Eye (tissue), 1 donor: ENCODE measurements at places on chromosomes 6 and 20.

DNA sequence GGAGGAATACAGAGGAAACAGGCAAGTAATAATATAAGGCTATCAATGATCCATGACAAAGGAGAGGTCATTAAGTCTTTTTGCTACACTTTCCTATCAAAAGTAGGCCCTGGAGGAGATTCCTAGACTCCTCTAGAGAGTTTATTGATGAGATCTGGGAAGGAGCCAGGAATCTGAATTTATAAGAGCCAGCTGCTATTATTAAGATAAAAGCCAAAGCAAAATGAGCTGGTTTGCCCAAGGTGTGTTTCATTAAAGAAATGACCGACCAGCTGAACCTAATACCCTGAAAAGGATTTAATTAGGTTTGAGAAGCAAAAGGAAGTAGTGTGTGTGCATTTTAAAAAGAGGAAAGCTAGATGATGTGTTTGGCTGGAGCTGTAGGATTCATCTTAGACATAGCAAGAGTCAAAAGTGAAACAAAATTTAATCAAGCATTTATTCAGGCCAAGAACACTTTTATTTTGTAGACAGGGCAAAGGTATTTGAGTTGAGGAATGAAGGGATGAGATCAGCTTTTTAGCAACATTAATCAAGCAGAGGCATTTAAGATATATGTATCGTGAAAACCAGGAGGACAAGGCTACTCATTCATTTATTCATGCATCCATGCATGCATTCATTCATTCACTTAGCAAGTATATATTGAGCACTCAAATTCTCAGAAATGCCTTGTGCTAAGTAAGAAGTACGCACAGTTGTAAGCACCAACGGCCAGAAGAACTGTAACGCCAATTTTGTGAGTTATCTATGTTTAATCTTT lies 43.5 kb upstream of the SCAF8 start:
- no peak for DNase-seq

GRCh38 chr6:118771253-118771652 lies 119.9 kb upstream of the CEP85L start:
- DNase-seq = no peak

- DNase-seq = no peak
Observed at GRCh38 chr20:2101057-2101864, at the start of gene STK35. STK35 (plus strand) TSS chr20:2101827; CDS start chr20:2101882, 55 bp downstream.

- peak; percentile 25 for DNase-seq
Observed at GRCh38 chr6:153437193-153437592, 306.1 kb upstream of the RGS17 start.

DNA sequence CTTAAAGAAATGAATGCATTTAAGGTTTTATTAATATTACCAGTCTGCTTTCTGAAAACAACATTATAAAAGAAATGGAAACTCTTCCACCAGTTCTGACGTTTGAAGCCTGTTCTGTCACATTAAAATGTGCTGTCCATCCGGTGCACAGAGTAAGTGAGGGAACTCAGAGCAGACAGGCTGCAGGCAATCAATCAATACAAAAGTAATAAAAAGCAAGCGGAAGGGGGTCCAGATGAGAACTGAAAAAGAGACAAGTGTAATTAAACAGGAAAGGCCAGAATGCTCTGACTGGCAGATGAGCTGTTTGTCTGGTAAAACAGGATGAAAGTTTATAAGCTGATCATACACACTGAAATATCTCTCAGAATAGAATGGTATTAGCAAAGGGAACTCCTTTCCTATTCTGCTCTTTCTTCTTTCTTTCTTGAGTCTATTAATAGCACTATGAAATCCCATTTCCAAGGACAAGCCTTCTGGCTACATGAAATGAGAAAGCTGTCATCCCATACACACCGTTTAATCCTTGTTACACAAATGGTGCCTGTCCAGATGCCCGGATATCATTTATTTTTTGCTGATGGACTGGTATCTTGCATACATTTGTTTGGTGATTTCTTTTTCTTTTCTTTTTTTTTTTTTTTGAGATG lies 94.3 kb downstream of the RAMACL start:
- peak; percentile 32 for DNase-seq

GRCh38 chr6:45423824-45424450 lies 46.2 kb upstream of the SUPT3H start:
- DNase-seq = peak; percentile 65

DNA sequence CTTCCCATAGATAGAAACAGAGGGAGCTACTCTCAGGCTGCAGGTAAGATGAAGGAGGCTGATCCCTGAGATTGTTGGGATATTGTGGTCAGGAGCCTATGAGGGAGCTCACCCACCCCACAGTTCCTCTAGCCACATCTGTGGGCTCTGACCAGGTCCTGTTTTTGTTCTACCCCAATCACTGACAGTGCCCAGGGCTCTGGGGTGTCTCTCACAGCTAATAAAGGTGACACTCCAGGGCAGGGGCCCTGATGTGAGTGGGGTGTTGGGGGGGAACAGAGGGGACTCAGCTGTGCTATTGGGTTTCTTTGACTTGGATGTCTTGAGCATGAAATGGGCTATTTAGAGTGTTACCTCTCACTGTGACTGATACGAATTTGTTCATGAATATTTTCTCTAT lies 2.8 kb downstream of the HLA-F start:
- DNase-seq = no peak

DNA sequence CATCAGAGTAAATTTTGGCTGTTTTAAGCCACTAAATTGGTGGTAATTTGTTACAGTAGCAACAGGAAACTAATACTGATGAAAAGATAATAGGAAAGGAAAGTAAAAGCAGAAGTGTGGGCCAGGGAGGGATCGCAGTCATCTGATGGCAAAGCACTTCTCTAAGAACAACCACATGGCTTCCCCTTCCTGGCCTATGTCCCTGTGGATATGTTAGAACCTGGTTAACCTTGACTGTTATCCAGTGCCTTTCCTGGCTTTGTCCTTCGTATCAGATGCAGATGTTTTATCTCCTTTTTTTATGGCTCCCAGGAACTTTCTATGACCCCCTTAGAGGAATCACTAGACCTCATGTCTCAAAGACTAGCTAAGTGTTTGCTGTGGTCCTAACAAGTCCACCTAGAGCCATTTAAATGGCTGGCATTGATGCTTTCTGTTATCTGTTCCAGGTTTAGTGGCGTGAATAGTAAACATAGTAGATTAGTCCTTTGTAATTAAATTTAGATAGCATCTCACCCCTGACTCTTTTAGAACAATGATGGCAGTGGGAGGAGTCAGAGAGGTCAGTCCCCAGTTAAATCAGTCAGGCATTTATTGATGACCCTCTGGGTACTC lies 79.2 kb upstream of the PHACTR2 start:
- no peak for DNase-seq

DNA sequence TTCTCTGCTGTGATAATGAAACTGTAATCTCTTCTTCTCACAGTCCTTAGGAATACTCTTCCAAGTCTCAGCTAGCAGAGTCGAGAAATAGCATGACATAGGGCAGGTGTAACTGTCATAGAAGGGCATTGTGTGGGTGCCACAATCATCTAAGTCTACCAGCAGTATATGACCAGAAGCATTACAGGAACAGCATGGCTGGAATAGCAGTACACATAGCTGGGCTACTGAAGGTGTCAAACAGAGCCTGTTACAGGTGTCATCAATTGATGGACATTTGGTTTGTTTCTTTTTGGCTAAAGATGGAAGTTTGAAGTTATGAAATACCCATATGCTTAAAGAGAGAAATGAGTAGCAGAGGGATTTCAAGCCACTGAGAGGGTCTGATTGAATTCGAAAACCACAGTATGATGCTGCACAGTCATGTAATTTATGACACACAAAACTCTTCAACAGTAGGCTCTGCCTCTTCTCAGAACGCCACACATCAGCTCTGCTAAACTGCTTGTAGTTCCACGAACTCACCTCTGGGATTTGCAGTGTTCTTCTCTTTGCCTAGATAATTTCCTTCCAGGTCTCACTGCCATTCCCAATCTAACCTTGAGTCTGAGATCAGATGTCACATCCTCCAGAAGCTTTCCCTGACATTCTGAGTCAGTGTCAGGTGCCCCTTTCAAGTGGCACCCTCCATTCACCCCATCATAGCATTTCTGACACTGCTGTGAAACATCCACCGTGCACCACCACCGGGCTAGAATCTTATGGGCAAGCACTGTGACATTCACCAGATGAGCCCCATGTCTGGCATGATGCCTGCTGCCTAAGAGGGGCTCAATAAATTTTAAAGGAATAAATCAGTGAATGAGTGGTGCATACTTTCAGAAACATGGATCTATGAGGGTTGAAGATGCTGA lies 151.0 kb downstream of the ADAT2 start:
- no peak for DNase-seq

- DNase-seq = no peak
Observed at GRCh38 chr6:56798163-56798562, 155.5 kb upstream of the DST start.

- peak; percentile 57 for DNase-seq
Observed at GRCh38 chr20:50930139-50930975, 880 bp downstream of the ADNP start.

DNA sequence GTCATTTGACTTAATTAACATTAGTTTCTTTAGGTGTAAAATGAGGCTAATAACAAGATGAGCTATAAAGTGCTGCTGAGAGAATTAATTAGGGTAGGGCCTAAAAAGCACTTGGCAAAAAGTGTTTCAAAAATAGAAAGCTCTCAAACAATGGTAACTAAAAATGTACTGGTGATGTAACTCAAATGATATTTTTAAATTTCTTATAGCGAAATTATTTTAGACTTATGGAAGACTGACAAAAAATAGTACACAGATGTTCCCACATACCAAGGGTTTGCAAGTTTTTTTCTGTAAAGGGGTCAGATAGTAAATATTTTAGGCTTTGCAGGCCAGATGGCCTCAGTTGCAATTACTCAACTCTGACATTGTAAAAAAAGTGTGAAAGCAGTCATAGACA lies 190.7 kb upstream of the UFL1 start:
- DNase-seq = no peak

DNA sequence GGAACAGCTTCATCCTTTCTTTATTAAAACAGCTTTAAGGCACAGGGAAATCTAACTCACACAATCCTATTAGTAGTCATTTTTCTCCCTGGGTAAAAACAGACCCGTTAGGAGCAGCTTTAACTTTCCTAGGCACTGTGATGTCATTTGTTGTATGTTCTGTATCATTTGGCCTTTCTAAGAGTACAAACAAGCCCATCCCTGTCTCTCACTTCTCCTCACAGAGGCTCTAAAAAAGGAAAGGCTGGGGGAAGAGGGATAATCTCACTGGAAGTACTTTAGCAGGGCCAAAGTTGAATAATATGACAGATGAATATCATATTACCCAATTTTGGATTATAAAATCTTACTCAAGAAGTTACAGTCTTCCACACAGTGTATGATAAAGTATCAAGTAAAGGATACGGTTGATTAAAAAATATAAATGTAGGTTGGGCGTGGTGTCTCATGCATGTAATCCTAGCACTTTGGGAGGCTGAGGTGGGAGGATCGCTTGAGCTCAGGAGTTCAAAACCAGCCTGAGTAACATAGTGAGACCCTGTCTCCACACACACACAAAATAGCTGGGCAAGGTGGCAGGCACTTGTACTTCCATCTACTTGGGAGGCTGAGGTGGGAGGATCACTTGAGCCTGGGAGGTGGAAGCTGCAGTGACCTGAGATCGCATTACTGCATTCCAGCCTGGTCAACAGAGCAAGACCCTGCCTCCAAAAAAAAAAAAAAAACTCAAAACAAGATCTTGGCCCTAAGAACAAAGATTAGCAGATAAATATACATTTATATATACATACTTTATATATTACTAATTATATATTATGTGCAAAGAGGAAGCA lies 7.9 kb downstream of the NUDT3 start:
- DNase-seq = no peak

- no peak for DNase-seq
Observed at GRCh38 chr6:115977220-115977619, 83.5 kb downstream of the FRK start.

GRCh38 chr20:60078351-60079250 lies 120.4 kb downstream of the CDH26 start:
- DNase-seq = no peak

DNA sequence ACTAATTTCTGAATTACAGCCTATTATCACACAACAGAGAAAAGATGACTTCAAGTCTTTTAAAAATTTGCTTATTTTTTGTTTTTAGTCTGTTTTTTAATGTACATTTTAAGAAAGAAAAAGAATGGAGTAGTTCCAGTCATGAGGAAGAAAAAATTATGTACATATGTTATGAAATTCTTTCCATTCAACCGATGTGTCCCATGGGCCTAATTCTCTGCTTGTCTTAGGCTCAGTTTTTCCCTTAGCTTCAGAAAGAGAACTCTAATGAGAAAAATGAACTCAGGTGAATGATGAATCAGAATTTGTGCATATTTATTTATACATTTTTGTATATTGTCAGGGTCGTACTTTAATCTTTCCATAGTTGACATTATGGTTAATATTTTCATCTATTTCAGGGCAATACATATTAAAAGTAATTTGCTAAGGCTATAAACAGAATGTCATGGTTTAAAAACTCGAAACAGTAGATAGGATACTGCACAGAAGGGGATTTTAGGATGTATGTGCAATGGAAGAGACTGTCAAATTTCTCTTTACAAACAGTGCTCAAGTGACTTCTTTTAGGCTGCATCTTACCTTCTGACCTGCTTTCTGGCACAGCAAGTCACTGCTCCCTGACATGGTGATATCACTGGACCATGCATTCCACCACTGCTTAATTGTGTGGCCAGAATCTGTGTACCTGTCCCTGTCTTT lies 153.1 kb downstream of the EPHA7 start:
- DNase-seq = no peak

GRCh38 chr6:113405326-113406047 lies 451.7 kb upstream of the MARCKS start:
- DNase-seq = no peak

DNA sequence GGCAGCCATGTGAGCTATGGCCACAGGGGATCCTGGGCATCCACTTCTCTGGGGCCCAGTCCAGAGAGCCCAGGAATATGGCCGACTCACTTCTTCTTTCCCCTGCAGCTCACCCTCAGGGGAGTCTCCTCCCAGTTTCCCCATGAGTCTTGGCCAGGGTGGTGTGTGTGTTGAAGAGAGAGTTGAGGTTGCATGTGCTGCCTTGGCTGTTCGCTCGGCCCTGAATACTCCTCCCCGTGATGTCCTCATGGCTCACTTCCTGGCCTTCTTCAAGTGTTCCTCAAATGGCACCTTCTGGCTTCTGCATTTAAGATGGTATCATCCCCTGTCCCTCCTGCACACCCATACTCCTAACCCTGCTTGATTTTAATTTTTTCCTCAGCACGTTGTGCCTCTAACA lies 3.2 kb upstream of the TREML1 start:
- DNase-seq = no peak

DNA sequence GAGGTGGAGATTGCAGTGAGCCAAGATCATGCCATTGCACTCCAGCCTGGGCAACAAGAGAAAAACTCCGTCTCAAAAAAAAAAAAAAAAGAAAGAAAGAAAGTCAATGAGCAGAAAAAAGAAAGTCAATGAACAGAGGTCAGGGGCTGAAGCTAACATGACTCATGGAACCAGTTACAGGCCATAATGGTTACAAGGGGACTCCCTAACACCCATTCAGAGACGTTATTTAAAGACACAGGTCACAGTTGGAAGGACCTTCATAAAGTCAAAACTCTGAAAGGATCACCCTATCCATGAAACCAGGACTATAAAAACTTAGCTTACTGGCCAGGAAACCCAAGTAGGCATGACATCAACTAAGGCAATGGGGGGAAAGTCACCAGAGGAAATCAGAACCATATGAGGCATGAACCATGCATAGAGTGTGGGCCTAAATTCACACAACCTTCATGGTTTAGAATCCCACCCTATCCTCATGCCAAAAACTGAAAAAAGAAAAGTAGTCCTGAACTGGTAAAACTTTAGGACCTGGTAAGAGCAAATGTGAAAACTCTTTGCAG lies 18.2 kb downstream of the FBXL4 start:
- no peak for DNase-seq

GRCh38 chr6:57207141-57207540 lies 15.0 kb downstream of the RAB23 start:
- no peak for DNase-seq
